ENCODE measurements at places on chromosomes 7 and 10.

- DNase-seq: peak; percentile 71
Observed at GRCh38 chr10:133276435-133277201, at the start of gene ADAM8. ADAM8 (minus strand) TSS chr10:133276868; CDS start chr10:133276817, 51 bp downstream.

DNA sequence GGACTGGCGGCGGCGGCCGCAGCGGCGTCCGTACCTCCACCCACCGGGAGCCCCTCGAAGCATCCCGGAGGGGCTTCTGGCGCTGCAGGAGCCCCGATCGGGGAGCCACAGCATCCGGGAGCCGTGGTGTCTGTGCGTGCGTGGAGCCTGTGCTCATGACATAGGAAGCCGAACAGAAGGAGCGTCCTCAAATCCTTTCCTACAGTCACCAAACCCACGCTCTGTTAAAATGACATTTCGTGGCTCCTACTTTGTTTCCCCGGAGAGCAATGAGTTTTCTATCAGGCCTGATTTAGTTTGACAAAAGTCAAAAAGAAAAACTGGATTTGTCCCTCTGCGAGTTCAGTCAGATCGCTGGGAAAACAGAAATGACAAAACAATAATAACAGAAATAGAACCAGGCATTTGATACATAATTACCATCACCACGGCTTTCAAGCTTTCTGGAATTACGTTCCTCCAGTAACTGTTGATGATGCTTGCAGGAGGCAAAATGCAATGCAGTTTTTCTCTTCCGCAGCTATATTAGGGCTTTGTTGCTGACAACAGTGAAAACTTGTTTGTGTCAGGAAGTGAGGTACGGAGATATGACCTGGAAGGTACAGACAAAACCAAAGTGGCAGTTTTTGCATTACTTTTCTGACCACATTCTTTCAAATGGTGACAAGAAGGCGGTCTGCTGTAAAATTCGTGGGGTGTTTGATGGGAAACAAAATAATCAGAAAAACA is 219.3 kb upstream of the MKLN1 start:
- peak; percentile 78 for DNase-seq

GRCh38 chr10:93080350-93081046 is 6.8 kb downstream of the CYP26A1 start:
- peak; percentile 32 for DNase-seq

GRCh38 chr7:15586266-15586665 is 24.5 kb upstream of the AGMO start:
- DNase-seq: no peak

DNA sequence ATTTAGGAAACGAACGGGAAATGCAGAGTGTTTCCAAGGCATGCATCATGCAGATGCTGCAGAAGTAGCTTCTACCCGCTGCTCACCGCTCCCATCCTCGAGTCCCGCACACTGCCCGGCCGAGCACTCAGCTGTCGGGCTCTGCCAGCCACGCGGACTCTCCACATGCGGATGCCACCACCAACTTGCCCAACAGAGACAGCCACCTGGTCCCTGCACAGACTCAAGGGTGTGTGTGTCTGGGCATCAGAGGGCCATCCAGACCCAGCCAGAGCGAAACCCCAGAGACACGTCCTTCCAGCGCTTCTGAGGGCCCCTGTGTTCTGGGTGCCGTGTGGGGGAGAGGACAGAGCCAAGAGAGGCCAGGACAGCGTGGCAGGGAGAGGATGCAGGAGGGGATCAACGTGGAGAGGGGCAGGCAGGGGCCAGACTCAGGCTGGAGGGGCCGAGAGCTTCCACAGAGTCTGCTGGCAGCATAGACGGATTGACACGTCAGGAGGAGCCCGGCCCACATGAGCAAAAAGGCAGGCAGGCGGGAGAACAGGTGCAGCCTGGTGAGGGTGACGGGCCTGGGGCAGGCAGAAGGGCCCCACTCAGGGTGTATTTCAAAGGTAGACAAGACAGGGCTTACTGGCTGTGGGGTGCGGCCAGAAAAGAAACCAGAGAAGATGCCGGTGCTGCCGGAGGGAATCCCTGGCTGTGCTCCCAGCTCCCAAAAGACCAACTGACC is 18.3 kb downstream of the GPER1 start:
- DNase-seq: no peak
